ENCODE measurements at places on chromosomes 13 and 19.

DNA sequence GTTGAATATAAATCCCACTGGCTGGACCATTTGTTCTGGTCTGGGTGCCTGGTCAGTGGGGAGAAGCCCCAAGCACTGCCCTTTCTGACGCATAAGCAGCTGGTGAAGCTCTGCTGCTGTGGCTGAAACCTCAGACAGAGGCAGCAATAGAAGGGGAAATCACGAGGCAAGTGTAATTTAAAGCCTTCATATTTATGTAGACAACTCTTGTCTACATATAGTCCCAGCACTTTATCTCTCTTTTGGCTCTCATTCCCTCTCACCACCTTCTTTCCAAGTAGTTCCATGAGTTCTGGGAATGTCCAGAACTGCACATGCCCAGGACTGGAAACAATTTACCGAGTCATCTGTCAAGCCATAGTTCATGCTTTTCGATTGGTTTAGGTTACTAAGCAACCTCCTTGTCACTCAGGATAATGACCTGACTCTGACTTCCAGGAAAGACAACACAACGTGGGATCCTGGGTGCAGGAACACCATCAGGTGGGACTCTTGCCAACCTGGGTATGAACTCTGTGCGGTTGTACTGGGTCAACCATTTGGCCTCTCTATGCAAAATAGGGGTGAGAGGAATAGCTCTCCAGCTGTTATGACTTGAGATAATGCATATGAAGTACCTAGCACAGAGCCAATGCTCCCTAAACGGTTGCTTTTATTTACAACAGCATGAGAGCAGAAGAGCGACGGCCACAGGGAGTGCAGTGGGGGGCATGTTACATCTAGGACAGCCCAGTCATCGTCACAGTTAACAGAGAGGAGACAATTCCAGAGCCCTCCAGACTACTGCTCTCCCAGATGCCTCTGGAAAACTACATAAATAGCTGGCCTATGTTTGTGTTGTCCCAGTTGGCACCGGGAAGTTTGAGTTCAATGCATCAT is 321.9 kb downstream of the FOXO1 start:
- DNase-seq = no peak

DNA sequence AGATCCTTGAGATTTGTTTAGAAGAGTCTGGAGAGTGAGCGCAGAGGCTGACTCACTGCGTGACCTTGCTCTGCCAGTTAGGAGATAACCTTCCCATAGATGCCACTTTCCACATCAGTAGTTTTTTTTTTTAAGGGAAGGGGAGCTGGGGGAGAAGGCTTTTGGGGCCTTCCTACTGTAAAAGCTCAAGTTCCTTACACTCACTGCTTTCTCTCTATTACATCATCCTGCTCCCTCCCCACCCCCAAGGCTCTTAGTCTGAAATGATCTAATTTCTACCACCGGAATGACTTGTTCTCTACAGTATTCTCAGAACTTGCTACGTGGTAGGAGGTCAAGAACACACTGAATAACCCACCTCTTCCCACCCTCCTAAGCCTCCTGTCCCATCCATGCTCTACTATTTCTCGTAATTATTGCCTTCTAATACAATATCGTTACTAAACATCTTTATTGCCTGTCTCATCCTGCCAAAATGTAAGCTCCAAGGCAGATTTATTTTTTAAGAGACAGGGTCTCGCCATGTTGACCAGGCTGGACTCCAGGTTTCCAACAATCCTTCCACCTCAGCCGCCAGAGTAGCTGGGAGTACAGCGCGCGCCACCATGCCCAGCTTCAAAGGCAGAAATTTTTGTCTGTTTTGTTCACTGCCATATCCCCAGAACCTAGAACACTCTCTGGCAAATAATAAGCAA is 1.2 kb downstream of the LONP1 start:
- DNase-seq = peak; percentile 70

- no peak for DNase-seq
These were observed 68.8 kb downstream of the GNG7 start for GRCh38 chr19:2633693-2634075.

- DNase-seq = no peak
These were observed 153.5 kb downstream of the LMO7 start for GRCh38 chr13:75789451-75790197.

DNA sequence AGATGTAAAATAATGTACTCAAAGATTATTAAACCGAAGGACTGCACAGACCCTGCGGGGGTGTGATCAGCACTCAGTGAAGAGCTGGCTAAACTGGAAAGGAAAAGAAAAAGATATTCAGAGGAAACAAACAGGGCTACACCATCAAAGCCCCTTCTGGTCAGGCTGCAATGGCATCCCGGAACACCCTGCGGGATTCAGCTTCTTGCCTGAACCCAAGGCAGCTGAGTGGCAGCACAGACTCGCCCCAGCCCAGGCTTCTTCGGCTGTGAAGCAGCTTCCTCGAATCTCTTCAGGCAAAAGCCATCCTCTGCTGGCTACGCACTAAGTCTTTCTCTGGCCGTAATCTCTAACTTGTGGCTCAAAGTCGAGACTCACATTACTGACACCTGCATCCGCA is 220.9 kb downstream of the TEX29 start:
- no peak for DNase-seq

DNA sequence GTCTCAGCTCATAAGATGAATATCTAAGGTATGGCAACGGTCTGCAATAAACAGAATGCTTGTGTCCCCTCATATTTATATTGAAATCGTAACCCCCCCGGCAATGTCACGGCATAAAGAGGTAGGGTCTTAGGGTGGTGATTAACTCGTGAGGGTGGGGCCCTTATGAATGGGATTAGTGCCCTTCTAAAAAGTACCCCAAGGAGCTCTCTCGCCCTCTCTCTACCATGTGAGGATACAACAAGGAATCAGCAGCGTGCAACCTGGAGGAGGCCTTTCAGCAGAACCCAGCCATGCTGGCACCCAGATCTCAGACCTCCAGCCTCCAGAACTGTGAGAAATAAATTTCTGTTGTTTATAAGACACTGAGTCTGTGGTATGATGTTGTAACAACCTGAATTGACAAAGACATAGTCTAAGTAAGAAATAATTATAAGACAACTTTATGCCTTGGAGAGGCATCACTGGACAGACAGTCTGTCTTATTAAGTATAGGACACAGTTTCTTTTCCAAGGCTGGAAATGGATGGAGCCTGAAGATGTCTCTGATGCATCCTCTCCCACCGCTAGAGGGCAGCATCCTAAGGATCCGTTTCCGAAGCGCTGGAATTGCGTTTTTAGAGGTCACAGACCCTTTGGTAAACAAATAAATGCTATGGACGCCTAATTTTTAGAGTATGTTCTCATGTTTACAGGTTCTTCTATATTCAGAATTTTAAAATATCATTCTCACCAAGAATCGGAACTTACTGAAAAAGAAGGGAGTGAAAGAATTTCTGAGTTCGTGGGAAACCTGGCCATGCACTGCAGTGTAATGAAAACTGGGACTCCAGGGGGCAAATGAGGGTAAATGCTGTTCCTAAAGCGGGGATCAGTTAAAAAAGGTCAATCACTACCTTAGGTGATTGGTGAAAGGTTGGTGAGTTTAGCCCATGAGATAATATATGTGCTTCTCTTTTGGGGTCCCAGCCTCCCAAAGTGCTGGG is 13.3 kb upstream of the LEUTX start:
- DNase-seq = no peak

DNA sequence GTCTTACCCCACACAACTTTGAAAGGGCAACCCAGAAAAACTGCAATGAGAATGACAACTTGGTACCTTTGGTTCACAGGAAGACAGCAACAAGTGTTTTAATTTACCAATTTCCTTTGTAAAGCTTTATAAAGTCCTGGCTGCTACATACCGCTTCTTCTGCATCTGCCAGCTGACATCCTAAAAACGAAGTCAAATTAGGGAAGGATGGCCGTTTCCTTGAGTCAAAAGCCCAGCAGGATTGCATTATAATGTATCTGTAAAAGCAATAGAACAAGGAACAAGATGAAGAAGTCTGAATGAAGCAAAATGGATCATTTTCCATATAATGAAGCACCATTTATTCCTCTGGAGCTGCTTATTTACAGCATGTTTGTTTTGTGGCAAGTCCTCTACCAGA is 25.8 kb upstream of the URAD start:
- DNase-seq = no peak

DNA sequence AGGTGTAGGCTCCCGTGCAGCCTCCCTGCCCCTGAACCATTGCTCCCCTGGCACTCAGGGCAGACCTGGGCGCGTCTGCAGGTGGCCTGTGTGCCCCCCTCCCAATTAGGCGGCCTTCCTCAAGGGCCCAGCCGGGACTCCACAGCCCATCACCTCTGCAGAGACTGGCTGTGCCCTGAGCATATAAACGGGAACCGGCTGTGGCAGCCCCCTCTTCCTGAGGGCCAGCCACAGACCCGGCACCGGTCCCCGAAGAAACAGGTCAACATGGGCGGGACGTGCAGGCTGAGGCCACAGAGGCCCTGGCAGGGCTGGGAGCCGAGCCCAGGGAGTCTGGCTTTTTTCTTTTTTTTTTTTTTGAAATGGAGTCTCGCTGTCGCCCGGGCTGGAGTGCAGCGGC is 12.0 kb downstream of the PIAS4 start:
- no peak for DNase-seq

DNA sequence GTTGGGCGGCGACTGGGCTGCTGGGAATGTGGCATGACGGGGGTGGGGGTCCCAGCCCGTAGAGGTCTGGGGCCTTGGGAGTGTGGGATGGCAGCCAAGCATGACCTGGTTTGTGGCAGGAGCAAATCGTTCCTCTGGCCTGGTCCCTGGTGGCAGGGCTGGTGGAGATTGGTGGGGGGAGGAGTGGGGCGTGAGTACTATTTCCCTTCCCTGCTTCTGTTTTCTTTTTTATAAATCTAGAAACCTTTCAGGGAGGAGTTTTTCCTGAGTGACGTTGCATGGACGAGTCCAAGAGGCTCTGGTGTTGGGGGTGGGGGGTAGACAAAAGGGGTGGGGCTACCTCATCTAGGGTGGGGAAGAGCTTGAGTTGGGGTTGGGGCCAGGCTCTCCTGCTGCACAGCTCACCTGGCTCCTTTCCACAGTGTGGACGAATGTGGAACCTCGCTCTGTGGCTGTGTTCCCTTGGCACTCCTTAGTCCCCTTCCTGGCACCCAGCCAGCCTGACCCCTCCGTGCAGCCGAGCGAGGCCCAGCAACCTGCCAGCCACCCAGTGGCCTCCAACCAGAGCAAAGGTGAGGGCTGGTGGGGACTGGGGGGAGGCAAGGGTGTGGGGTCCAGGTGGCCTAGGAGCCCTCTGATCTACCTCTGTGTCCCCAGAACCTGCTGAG is 15.4 kb upstream of the PRR19 start:
- no peak for DNase-seq

DNA sequence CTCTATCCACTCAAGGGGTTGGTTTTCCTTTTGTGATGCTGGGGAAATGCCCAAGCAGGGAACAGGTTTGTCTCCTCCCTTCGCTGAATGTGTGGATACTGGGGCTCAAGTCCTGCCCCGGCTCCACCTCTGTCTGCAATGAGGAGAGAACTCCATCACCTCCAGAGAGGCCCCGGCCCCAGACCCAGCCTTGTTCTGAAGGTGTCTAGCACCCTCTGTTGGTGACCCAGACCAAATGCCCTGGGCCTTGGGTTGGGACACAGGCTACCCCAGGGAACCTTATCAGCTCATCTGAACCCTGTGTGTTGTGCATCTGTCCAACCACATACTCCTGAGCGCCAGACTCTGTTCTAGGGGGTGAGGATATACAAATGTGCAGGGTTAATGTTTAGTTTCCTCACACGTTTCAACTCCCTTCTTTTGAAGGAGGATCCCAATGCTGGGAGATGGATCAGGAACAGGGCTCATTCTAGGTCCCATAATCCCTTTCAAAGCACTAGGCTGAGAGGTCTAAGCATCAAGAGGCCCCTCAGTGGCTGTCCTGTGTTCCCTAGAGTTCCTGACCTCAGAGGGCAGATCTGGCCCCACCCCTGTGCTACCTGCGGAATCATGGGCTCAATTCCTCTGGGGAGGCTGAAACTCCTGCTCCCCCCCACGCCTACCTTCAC is 112.5 kb upstream of the SLC7A1 start:
- no peak for DNase-seq

GRCh38 chr13:25943658-25944057 is 108.2 kb downstream of the SHISA2 start:
- no peak for DNase-seq

- no peak for DNase-seq
These were observed 642 bp downstream of the PSG8 start for GRCh38 chr19:42764836-42765235.

GRCh38 chr13:76455960-76456359 is 430.2 kb downstream of the KCTD12 start:
- DNase-seq = no peak

- DNase-seq = no peak
These were observed 183.3 kb downstream of the KCNRG start for GRCh38 chr13:50198508-50198907.

GRCh38 chr19:28018499-28018898 is 1194.5 kb downstream of the UQCRFS1 start:
- DNase-seq = no peak

DNA sequence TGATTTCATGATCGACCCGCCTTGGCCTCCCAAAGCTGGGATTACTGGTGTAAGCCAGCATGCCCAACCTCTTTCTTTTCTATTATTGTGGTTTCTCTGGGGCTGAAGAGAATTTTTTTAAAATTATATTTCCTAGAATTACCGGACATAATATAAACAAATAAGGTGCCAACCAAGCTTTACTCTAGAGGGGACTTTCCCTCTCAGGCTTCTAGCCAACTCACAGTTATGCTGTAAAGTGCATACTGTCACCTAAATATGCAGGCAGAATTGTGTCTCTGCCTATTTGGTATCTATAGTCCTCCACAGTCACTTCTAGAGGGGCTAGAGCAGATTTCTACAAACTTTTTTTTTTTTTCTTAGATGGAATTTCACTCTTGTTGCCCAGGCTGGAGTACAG is 41.6 kb upstream of the ZNF681 start:
- DNase-seq = no peak

DNA sequence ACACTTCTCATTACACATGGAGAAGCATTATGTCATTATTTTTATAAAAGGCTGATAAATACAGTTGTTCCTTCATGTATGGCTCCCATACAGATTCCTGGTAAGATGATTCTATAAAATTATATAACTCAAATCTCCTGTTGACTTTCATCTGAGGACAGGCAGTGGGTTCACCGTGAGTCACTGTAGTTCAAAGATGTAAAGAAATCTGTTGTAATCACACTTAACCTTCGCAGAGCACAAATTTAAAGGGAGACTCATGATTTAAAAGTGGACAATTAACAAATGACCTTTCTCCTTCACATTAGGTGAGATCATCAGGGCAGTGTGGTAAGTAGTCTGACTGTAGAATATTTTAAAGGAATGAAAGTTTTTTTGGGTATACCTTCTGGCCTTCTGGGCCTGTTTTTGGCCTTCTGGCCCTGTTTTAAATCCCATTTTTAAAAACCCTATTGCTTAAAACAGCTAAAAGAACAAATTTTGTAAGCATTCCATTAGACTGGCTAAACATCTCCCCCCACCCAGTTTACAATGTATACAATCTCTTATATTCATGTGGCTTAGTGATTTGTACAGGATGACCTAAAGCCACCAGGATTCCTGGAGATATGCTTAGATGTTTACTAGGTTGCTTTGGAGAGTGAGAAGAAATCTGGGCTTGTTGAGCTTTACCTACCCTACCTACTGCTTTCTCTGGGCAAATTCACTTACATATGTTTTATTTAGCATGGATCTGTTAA is 171.2 kb downstream of the ITGBL1 start:
- no peak for DNase-seq
